ENCODE measurements at places on chromosomes 16 and 17. TPM values are rescaled to one million over a fixed set of nuclear protein-coding genes. Genes with fewer than 3 reads are reported as not detected.

EFCAB13 gene
- 19.9 TPM for total RNA-seq

KRTAP2-3 gene
- not detected for total RNA-seq

GRB7 gene
- total RNA-seq = not detected

MT4 gene
- total RNA-seq = not detected

YWHAE gene
- 163 TPM for total RNA-seq

TOX3 gene
- not detected for total RNA-seq

DOC2A gene
- total RNA-seq = not detected

P2RX5 gene
- 94.5 TPM for total RNA-seq

SLC13A2 gene
- total RNA-seq = not detected

TUBB3 gene
- total RNA-seq = not detected

CDH3 gene
- 0.78 TPM for total RNA-seq

PEMT gene
- total RNA-seq = 15.0 TPM

TSNAXIP1 gene
- total RNA-seq = 0.54 TPM
